ENCODE measurements at places on chromosomes 16 and 17.

DNA sequence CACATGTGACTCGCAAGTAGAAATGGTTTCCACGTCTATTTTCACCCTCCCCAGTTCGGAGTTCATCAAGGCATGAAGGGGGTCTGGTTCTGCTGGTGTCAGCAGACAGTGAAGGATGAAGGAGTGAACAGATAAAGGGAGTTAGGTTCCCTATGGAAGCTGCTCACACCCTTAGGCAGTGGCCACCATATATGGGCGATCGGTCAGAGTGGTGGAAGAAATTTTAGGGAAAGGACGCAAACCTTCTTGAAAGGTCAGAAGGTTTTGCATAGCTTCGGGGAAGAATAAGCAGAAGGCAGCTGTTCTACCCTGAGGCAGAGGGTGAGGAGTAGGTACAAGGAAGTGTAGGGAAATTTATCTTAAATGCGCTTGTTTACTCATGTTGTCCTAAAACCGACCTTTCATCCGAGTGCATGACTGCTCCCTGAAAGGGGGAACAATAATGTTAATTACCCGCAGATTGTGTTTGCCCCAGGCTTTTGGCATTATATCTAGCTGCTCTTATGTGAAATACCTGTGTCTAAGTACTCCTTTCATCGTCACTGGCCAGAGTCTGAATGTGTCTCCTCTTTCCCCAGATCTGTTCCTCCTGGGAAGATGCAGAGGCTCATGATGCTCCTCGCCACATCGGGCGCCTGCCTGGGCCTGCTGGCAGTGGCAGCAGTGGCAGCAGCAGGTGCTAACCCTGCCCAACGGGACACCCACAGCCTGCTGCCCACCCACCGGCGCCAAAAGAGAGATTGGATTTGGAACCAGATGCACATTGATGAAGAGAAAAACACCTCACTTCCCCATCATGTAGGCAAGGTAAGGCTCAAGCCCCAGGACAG lies 12.5 kb downstream of the CDH5 start:
- DNase-seq: no peak

DNA sequence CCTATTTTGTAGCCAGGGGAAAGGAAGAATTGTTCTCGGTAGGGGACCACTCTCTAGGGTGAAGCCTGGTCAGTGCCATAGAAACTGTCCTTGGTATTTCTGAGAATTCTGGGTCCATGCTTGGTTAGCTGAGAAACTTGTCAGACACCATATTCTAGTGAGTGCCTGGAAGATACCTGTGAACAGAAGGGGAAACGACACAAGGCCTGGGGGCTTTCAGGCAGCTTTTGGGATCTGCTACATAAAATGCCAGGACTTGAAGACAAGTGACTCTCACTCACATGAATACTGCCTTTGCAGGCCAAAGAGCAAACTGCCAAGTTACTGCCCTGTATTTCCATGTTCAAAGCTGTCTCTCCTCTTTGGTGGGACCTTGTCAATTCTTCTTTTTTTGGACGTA lies 18.3 kb downstream of the ODF4 start:
- no peak for DNase-seq

GRCh38 chr16:87465879-87466278 lies 26.9 kb downstream of the ZCCHC14 start:
- DNase-seq: no peak

DNA sequence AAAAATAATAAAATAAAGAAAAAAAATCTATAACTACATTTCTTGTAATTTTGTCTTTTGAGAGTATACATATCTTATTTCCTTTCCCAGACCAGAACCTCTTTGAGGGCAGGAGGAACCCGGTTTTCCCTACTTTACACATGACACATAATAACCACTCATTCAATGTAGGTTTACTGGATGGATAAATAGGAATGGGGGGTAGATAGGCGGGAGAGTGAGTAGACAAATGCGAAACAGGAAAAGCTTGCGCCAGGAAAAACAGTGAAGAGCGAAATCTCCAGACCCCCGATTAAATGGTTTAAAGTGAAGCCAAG lies 515 bp upstream of the GOSR2 start:
- DNase-seq: no peak

DNA sequence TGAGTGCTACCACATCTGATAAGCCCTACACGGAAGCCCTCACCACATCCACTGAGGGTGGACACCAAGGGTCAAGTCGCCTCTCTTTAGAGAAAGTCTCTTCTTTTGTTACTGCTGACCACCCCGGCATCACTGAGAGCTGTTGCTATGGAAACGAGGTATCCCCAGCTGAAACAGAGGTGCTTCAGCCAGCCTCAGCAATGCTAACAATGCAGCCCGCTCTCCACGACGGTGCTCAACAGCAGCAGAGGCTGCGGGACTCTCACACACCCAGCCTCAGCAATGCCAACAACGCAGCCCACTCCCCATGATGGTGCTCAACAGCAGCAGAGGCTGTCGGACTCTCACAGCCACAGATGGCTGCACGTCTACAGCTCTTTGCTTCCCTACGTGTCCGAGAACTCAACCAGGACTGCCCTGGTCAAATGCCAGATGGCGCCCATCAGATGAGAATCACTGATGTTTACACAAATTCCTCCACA lies 41.4 kb downstream of the VPS53 start:
- DNase-seq: no peak

GRCh38 chr16:82395212-82395611 lies 225.2 kb upstream of the MPHOSPH6 start:
- no peak for DNase-seq

- DNase-seq: no peak
Measured at GRCh38 chr16:81590714-81591544, 146.3 kb downstream of the CMIP start.

DNA sequence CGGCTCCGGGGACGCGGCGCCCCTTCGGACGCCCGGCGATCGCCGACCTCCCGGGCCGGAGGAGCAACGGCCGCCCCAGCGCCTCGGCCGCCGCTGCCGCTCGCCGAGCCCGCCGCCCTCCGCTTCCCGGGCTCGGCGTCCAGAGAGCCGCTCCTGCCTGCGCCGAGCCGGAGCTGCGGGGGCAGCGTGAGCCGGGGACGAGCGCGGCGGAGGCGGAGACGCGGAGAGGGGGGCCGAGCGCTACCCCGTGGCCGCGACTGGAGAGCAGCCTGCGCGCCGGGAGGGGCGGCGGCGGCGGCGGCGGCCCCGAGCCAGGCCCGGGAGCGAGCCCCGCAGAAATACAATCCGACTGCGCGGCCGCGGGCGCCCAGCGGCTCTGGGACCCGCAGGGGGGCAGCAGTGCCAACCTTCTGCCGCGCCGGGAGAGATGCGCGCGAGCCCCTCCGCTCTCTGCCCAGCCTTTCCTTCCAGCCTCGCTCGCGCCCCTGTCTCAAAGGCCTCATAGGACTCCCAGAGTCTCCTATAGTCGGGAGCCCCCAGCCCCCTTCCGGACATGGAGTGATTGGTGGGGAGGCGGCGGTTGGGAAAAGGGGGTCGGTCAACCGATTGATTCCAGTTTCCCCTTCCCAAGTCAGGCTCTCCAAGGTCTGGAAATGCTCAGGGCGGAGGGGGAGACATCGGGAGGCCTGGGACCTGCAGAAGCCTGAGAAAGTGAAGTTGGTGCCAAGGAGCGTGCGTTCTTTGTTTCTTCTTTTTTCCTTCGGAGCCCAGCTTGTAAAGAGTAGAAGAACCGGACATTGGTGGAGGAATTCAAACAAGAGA lies 1.0 kb upstream of the SDK2 start:
- peak; percentile 33 for DNase-seq

GRCh38 chr17:33205552-33205951 lies 87.5 kb downstream of the ASIC2 start:
- DNase-seq: no peak

- no peak for DNase-seq
Measured at GRCh38 chr17:6011206-6011605, 59.0 kb upstream of the WSCD1 start.

DNA sequence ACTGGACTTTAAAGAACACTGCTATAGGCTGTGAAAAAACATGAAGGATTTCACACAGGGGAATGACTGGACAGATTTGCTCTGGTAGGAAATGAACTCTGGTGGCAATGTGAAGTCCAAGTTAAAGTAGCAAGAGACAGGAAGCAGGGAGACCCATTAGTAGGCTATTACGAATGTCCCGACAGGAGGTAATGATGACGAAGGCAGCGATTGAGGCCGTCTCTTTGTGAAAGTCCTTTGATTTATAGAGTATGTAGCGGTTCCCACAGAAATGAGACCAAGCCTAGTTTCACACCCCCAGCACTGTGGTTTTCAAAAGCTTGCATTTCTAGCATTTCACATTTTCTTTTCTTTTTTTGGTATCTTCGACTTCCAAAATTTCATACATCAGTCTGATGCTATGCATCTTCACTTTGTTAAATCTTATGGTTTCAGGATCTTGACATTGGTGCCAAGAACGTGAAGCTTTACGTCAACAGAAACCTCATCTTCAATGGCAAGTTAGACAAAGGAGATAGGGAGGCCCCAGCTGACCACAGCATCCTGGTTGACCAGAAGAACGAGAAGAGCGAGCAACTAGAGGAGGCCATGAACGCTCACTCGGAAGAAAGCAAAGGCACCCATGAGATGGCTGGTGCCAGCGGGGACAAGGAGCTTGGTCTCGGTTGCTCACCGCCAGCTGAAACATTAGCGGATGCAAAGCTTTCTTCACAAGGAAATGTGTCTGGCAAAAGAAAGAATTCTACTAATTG lies 189.8 kb downstream of the KATNIP start:
- DNase-seq: no peak

- DNase-seq: no peak
Measured at GRCh38 chr17:52823155-52823554, 664.6 kb upstream of the CA10 start.

- no peak for DNase-seq
Measured at GRCh38 chr16:12614662-12615278, 188.9 kb downstream of the CPPED1 start.

DNA sequence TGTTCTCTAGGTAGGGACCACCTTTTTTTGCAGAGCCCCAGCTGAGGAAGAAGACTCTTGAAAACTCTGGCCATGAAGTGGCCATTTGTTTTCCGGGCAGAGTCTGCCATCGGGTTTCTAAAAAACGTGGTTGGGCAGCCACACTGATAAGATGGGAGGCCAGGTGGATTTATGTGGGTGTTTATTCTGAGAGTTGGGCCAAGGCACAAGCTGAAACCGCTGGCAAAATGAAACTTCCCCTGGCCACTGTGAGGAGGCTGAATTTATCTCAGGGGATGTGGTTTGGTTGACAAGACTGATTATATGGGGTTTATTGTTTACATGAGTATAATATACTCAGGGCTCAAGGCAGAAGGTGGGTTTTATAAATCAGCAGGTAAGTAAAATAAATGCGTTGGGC lies 421.8 kb downstream of the UTP18 start:
- no peak for DNase-seq

- DNase-seq: no peak
Measured at GRCh38 chr16:27328937-27329336, 15.2 kb downstream of the IL4R start.

All from CD4-positive, alpha-beta T cell treated with Interleukin-1 beta for 1 hour (primary cell).